ENCODE measurements at places on chromosomes 6 and 20.

GRCh38 chr6:110054664-110055386, 76.7 kb downstream of the GPR6 start:
- DNase-seq: no peak

GRCh38 chr20:51227744-51228143, 204.8 kb upstream of the KCNG1 start:
- no peak for DNase-seq

DNA sequence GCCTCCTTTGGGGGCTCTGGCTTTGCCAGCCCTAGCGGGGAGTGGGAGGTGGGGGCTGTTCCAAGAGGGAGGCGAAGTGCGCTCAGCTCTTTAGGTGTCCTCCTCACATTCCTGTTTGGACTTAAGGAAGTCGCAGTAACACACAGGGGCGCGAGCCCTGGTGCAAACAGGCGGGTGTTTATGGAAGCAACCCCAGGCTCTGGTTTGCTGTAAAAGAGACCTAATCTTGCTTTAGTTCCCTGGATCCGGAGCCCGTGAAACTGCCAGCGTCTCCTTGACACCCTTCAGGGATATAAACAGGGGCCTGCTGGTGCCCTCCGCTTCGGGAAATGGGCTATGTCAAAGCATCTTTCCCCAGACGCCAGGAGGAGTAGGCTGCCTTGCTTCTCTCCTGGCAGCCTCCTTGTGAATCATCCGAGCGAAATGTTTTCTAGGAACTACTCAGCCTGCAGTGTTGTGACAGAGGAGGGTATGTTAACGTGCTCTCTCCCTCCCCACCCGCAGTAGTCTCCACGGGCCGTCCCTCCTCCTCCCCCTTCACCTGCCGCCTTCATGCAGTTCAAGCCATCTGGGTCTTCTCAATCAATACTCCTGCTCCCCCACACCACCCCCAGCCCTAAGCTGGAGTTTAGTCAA, 168.0 kb upstream of the LRFN2 start:
- DNase-seq: peak; percentile 93

GRCh38 chr6:2038092-2038491, 207.3 kb downstream of the GMDS start:
- no peak for DNase-seq

- peak; percentile 27 for DNase-seq
Measured at GRCh38 chr6:119978274-119978889, 628.8 kb upstream of the MAN1A1 start.

- DNase-seq: no peak
Measured at GRCh38 chr6:113588646-113589045, 268.5 kb upstream of the MARCKS start.

- DNase-seq: no peak
Measured at GRCh38 chr6:106924694-106925523, 49.6 kb downstream of the CD24 start.

DNA sequence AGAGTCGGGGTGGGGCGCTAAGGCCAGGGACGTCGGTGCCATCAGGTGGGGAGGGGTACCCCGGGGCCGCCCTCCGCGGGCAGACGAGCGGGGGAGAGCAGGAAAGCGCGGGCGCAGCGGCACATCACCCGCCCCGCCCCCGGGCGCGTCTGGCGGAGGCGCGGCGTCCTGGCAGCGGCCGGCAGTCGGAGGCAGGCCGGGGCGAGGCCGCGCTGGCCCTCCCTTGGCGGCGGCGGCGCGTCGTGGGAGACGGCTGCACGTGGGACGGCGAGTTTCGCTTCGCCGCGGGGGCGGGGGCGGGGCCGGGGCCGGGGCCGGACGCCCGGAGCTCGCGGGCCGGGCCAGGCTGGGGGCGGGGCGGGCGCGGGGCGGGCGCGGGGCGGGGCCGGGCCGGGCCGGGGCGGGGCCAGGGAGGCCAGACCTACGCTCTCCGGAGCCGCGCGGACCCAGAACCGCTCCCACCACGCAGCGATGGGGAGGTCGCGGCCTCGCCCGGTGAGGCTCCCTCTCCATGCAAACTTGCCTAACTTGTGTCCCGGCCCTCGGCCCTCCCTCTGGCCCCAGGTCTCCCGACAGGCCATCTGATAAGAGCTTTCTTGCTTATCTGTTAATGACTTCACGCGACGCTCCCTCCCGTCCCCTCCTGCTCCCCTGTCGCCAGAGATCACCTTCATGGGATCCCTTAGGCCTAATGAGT, 12.5 kb downstream of the ITPR3 start:
- peak; percentile 60 for DNase-seq

DNA sequence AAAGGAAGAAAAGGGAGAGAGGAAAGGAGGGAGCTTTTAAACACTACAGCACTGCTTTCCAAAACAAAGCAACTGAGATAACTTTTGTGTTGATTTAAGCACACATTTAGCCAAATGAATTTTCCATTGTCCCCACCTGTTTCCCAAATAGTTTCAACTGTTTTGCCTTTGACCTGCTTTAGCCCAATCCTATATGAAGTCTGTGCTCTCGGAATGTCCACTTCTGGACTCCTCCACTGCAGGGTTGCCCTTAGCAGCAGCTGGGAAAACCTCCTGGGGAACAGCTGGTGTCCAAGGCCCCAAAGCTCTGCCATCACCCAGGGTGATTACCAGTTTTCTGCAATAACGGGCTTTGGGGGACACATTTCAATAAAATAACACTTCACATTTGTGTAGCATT, 44.9 kb upstream of the PKHD1 start:
- no peak for DNase-seq

GRCh38 chr20:23090147-23090546, 4.0 kb upstream of the CD93 start:
- no peak for DNase-seq

DNA sequence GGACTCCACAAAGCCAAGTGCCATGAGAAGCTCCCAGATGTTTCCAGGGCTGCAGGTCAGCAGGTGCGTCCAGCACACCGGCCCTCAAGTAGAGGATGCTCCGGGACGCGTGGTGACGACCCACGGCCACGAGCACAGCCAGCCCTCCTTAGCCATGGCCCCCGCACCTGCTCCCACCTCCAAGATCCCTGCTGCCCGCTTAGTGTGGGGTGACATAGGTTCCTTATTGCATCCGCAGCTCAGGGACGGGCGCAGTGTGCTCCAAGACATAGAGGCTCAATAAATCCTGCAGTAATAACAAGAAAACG, 138.1 kb upstream of the RPS6KA2 start:
- no peak for DNase-seq

GRCh38 chr6:125231574-125232343, 70.0 kb downstream of the HDDC2 start:
- DNase-seq: no peak

DNA sequence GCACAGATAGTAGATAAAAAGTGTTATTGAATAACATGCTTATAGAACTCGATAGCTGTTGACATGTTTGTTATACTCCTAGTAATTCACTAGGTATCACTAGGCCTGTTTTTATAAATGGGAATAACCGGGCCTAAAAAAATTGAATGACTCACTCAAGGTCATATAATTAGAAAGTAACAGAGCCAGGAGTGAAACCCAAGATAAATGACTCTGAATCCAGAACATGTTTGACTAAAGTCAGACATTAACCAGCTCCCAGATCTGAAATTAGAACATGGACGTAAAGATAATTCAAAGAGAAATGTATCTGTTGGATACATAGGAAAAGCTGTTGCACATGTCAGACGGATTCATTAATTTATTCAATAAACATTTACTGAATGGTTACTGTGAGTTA, 26.9 kb downstream of the RGS17 start:
- DNase-seq: no peak

DNA sequence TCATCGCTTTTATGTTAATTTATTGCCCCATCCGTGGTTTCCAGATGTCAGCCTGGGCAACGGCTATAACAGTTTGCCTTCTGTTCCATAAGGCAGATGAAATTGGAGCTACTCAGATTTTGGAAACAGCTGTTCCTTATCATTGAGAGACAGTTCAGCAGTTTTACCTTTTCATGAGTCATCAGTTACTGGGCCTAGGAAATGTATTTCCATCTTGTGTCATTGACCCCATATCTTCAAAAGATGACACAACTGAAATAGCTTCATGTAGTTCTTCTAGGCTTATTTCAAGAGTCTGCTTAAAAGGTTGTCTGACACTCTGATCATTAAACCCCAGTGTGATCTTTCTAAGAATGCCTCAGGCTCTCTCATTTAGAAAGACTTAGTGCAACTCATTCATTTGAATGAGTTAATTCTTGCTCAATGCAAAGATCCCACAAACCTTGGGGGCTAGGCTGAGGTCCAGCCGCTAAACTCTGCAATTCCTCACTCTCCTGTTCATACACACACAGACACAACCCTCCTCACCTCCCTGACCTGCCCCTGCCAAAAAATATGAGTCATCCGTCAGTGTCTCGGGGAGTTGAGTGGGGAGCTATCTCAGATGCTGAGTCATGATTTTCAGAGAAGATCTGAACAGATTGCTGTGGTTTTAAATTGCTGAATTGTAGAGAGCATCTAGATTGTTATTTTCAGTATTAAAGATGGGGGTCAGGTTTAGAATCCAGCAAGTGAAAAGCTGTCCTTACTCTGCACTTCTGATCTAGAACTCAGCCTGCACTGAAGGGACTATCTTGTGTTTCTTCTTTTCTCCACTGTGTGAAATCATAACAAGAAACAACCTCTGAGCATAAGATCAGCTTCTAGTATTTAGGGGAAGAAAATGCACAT, 61.8 kb downstream of the RPP40 start:
- DNase-seq: no peak

- no peak for DNase-seq
Measured at GRCh38 chr6:13979284-13980171, 54.8 kb downstream of the RNF182 start.

DNA sequence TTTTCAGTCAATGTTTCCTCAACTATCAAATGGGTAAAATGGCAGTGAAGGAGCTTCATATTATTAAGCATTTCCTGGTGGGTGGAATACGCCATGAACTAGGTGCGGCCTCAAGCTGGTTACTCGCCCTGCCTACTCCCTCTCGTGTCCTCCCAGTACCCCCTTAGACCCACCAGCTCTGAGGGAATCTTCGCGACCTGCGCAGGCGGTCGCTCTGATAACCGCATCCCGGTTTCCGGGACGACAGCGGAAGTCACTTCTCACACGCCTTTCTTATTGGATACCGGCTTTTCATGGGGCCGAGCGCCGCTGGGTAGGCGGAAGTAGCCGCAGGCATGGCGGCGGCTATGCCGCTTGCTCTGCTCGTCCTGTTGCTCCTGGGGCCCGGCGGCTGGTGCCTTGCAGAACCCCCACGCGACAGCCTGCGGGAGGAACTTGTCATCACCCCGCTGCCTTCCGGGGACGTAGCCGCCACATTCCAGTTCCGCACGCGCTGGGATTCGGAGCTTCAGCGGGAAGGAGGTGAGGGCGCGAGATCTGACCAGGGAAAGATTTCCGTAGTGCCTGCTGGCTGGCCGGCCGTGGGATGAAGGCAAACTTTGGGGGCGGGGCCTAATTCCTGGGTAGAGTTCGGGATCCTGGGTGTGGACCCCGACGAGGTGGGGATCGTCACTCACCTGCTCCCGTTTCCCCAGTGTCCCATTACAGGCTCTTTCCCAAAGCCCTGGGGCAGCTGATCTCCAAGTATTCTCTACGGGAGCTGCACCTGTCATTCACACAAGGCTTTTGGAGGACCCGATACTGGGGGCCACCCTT, at the start of gene PIGT:
Gene PIGT (plus strand): TSS at position 320 of the 816 bp plus-strand sequence. CDS start 16 bp downstream, at position 336.
- peak; percentile 86 for DNase-seq

GRCh38 chr6:1118287-1118647, 193.6 kb upstream of the FOXQ1 start:
- DNase-seq: no peak

GRCh38 chr6:56357616-56358373, 110.4 kb upstream of the COL21A1 start:
- DNase-seq: no peak

GRCh38 chr6:87182321-87182720, 27.0 kb downstream of the ZNF292 start:
- DNase-seq: no peak

DNA sequence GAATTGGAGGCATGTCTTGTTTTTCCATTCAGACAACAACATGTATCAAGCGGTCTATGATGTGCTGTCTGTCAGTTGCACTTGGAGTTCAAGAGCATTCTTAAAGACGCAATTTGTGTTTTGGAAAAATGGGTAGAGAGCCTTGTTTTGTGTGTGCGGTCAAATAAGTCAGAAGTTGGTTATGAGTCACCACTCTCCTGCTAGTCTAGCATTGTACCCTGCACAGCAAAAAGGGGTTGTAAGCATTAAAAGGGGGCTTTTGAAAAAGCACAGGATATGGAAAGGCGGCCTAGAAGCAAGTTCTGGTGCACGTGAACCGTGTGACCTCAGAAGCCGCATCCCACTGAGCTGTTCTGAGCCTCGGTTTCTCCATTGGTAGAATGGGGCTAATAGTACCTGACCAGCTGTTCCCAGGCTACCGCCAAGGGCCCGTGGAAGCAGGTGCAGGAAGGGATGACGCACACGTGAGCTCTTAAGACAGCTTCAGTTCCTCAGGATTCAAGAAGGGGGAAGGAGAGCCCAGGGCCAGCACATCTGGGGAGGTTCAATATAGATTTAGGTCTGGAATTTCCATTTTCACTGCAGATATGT, 61.6 kb upstream of the SNX9 start:
- no peak for DNase-seq

GRCh38 chr20:62742550-62742949, 33.9 kb downstream of the NTSR1 start:
- no peak for DNase-seq

DNA sequence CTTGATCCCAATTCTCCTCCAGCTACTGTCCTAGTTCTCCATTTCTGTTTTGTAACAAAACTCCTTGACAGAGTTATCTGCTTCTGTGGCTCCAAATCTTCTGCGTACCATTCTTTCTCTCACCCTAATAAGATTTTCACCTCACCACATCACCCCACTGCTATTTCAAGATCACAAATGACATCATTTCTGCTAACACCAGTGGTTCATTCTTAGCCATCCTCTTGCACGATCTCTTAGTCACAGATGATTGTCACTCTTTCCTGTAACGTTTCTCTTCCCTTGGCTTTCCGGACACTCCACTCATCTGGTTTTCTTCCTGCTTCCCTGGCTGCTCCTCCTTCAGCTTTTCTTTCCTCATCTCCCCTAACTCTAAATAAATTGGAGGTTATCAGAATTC, 56.8 kb upstream of the FABP7 start:
- no peak for DNase-seq

- no peak for DNase-seq
Measured at GRCh38 chr20:19094959-19095541, 117.4 kb upstream of the SLC24A3 start.

GRCh38 chr6:91751526-91751925, 1164.7 kb upstream of the MAP3K7 start:
- no peak for DNase-seq

GRCh38 chr6:1226277-1227099, 85.4 kb upstream of the FOXQ1 start:
- DNase-seq: no peak

- DNase-seq: no peak
Measured at GRCh38 chr6:1538810-1539478, 70.8 kb upstream of the FOXC1 start.

- no peak for DNase-seq
Measured at GRCh38 chr6:159282421-159282820, 113.2 kb downstream of the FNDC1 start.

Data from WERI-Rb-1 (cell line).